Dermis blood vessel endothelial cell (primary cell): ENCODE measurements at places on chromosomes 5 and 9.

DNA sequence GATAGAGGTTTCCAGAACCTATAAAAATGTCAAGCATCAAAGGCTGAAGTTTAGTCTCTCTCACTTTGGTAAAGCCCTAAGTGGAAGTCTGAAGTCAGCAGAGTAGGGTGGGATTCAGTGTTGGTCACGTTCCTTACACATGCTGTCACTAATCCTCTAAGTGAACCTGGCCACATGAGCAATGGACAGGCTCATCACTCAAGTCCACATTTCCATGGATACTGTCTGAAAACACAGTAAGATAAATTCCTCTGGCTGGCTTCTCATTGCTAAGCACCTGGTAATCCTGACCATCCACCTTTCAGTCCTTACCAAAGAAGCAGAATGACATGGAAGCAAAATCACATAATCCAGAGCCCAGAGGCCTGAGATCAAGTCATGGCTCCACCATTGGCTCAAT lies 43.8 kb downstream of the GNA14 start:
- no peak for DNase-seq

- DNase-seq, result no peak
Measured at GRCh38 chr5:138504799-138505198, 38.2 kb downstream of the ETF1 start.

- DNase-seq, result no peak
Measured at GRCh38 chr5:43357067-43357466, 43.9 kb upstream of the HMGCS1 start.

GRCh38 chr5:23437011-23437410 lies 70.4 kb upstream of the PRDM9 start:
- DNase-seq, result no peak

GRCh38 chr9:119662329-119662728 lies 293.1 kb upstream of the BRINP1 start:
- DNase-seq, result no peak
